ENCODE measurements at places on chromosomes 16 and 17.
A peak's percentile ranks its signal among the peaks of the same experiment; 100 is the strongest.

- no peak for DNase-seq
Measured at GRCh38 chr17:65774787-65775186, 213.3 kb upstream of the AXIN2 start.

- no peak for DNase-seq
Measured at GRCh38 chr17:69779378-69780214, 295.4 kb upstream of the KCNJ16 start.

DNA sequence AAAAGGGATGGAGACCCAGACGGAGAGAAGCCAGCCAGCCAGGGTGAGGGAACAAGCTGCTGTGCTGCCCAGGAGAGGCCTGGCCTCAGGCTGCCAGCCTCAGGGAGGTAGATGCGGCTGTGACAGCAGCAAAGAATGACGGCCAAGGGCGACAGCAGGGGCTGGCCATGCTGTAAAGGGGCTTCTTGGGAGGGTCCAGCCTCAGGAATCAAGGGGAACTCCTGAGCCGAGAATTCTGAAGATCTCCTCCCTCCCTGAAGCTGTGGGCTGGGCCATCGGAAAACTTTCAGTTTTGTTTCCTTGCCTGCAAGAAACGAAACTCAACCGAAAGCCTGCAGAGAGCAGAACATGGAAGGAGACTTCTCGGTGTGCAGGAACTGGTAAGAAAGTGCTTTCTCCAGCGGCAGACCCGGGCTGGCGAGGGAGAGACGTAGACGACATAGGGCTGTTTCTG is at the start of gene XAF1:
XAF1 (plus strand) TSS at position 316 of the 454 bp plus-strand sequence; CDS start at position 349, 33 bp downstream.
- peak; percentile 13 for DNase-seq

DNA sequence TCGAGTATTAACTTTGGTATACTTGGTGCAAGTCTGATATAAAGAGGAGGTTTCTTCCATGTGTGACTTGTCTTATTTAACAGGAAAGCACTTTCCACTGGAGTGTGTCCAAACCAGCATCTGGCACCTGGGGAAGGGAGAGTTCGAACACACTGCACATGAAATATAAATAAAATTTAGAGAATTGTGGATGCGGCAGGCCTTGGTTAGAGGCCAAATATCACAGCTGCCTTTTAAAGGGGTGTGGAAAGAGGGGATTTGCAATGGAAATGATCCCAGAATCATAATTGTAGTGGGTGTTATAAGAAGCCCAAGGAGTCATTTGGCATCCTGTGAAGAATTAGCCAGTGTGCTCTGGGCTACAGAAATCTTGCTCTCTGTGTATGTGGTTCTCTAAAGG is 4.3 kb upstream of the NXN start:
- no peak for DNase-seq

DNA sequence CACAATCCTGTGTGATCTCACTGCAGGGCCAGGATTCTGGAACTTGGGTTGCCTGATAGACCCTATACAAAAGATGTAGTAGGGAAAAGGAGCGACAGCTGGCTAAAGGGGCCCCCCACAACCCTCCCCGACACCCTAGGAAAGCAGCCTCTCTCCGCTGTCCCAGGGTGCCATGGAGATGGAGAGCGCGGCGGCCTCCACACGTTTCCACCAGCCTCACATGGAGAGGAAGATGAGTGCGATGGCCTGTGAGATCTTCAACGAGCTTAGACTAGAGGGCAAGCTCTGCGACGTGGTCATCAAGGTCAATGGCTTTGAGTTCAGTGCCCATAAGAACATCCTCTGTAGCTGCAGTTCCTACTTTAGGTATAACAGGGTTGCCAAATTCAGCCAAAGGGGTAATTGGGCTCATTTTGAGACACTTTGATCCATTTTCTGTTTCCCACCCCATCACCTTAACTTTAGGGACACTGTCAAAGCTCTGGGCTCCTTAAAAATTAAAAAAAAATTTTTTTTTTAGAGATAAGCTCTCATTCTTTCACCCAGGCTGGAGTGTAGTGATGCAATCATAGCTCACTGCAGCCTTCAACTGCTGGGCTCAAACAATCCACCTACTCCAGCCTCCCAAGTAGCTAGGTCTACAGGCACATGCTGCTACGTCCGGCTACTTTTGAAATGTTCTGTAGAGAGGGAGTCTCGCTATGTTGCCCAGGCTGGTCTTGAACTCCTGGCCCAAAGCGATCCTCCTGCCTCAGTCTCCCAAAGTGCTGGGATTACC is at the start of gene KLHL10:
KLHL10 (plus strand) TSS at position 65 of the 778 bp plus-strand sequence; CDS start at position 173, 108 bp downstream.
- DNase-seq: no peak

DNA sequence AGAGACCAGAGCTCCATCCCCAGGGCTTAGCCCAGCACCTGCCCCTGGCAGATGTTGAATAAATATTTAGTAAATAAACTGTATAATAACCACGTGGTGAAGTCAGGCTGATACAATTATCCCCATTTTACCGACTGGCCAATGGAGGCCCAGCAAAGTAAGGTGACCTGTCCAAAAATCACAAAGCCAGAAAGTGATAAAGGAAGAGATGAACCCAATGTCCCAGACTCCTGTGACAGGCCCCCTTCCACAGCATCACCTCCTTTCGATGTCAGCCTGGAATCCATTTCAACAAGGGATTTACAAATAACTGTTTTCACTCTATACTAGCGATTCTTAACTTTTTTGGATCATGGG is 5.5 kb downstream of the TVP23A start:
- no peak for DNase-seq

DNA sequence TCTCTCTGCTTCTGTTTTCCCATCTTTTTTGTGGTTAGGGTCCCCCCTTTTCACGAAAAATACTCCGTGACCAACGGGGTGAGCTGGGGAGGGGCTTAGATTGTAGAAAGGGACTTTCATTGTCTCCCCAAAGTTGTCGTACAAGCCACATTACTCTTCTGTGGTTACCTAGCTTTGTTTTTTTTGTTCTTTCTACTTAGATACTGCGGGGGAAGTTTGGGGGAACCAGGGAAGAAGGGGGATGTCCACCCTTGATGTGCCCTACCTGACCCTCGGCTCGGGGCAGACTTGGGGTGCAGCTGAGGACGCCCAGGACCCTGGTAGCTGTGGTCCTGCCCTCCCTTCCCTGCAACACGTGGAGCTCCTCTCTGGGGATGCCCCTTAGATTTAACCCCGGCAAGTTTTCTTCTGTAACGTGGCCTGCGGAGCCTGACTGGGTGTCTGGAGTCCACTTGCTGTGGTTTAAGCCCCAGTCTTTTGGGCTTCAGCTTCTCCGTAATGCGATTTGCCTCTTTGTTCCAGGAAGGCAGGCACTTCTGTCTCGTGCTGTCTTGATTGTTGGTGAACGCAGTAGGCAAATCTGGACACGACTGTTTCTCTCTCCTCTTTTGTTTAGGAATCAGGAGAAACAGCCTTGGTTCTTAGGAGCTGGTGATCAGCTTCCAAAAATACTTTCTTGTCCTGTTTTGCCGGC is 892 bp downstream of the ABCC1 start:
- peak; percentile 51 for DNase-seq

- DNase-seq: no peak
Measured at GRCh38 chr16:56630134-56630533, 2.3 kb upstream of the MT1M start.

- no peak for DNase-seq
Measured at GRCh38 chr16:72457243-72457940, 285.4 kb upstream of the PMFBP1 start.

DNA sequence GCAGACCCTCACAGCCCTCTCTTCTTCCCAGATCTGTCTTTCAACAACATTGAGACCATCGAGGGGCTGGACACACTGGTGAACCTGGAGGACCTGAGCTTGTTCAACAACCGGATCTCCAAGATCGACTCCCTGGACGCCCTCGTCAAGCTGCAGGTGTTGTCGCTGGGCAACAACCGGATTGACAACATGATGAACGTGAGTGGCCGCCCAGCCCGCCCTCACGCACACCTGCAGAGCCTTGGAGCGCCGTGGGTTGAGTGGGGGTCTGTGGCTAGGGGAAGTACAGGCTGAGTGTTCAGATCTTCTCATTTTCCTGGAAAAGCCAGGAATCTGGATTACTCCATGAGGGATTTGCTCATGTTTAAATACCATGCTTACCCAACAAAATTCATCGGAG is 15.2 kb downstream of the DRC3 start:
- DNase-seq: no peak

DNA sequence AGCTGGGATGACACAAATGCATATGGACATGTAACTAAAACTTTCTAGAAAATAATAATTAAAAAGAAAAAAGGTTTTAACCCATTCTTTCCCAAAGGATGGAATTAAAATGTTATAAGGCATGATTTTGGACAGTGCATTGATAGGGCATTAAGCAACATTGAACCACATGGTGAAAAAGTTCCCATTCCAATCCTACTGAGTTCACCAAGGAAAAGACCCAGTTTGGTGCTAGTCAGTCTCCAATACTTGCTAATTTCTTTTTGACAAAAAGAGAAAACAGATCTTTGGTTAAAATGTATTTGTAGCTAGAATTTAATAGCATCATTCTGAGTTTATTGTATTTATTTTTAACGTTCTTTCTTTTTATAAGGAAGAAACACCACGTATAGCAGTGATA is 28.1 kb downstream of the EMP2 start:
- DNase-seq: no peak

DNA sequence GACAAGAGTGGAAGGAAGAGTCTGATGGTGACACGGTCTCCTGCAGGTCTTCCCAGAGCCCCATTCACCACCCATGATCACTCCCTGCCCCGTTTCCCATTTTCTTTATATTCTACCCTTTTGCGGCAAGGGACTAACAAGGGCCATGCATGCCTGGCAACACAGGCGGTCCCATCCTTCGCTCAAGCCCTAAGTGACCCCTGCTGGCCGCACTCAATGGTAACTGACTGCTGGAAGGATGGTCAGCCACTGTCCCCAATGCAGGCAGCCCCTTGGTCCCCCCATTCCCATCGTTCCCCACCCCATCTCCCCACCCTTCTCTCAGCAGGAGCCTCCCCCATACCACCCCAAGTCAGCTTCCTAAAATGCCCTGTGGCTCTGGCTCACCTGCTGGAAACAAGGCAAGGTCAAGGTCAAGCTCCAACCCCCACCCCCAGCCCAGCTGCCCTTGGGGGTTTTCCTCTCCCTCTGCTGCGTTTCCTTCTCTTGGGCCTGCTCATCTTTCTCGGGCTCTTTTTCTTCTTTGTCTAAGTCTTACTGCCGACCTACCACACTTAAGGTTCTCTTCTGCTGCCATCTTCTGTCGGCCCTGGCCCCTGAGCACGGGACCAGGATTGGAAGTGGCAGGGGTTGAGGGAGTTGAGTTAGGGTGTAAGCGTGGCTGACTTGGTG is 116.0 kb downstream of the RPTOR start:
- no peak for DNase-seq

- DNase-seq: no peak
Measured at GRCh38 chr17:71878271-71878670, 242.5 kb upstream of the SOX9 start.

DNA sequence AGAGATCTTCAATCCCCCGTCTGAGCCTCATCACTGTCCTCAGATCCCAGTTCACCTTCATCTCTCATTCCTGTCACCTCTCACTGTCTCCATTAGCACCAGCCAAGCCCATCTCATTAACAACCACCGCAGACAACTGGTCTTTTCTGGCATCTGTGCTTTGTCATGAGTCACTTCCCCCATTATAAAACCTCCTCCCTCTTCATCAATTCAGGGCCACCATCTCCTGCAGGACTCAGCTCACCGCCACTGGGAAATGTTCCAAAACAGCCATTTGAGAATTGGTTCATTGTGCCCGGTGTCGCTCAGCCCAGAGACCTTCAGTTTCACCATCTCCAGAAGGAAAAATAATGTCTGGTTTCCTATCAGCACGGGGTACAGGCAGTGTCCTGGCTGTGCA is 56.9 kb upstream of the TEKT3 start:
- DNase-seq: no peak

All from effector CD8-positive, alpha-beta T cell (primary cell).